ENCODE measurements at places on chromosomes 3 and 15. TPM values are rescaled to one million over a fixed set of nuclear protein-coding genes. Genes with fewer than 3 reads are reported as not detected.

The POTEB3 gene
- total RNA-seq, result not detected

The CCR5 gene
- 7.2 TPM for total RNA-seq

The ZNF860 gene
- 0.66 TPM for total RNA-seq

The UROC1 gene
- not detected for total RNA-seq

The NEO1 gene
- 4.7 TPM for total RNA-seq

The UBA5 gene
- 57.9 TPM for total RNA-seq

The CLDN16 gene
- total RNA-seq, result not detected

The RBM6 gene
- 74.2 TPM for total RNA-seq

The ATP13A5 gene
- not detected for total RNA-seq

The LRRN1 gene
- 0.19 TPM for total RNA-seq

The CHL1 gene
- not detected for total RNA-seq

The ERICH6 gene
- not detected for total RNA-seq

The CMTM8 gene
- 6.3 TPM for total RNA-seq

The PIF1 gene
- total RNA-seq, result 2.2 TPM

The CHRFAM7A gene
- total RNA-seq, result not detected

- DNase-seq, result no peak
Measured at GRCh38 chr15:59543721-59544547, 67.6 kb upstream of the GCNT3 start.

DNA sequence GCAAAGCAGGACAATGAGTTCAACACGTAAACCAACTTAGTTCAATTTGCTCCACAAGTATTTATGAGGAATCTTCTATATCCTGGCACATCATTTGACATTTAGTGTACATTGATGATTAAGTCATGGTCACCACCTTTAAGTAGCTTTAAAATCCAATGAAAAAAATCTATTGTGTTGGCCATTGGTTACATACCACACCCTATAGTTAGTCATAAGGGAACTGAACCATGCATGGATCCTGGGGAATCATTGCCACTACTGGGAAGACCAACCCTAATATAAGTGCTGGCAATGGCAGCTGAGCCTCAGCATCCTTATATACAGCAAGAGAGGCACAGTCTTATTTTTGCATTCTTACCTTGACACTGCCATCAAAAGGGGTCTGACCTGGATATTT is 502.5 kb downstream of the MECOM start:
- no peak for DNase-seq

GRCh38 chr15:33148129-33148751 is 46.3 kb downstream of the FMN1 start:
- no peak for DNase-seq

- DNase-seq, result no peak
Measured at GRCh38 chr15:50340416-50340815, 14.6 kb downstream of the GABPB1 start.

GRCh38 chr15:85463276-85463892 is 83.0 kb downstream of the AKAP13 start:
- no peak for DNase-seq

- no peak for DNase-seq
Measured at GRCh38 chr15:34252545-34252944, 27.7 kb downstream of the EMC4 start.

DNA sequence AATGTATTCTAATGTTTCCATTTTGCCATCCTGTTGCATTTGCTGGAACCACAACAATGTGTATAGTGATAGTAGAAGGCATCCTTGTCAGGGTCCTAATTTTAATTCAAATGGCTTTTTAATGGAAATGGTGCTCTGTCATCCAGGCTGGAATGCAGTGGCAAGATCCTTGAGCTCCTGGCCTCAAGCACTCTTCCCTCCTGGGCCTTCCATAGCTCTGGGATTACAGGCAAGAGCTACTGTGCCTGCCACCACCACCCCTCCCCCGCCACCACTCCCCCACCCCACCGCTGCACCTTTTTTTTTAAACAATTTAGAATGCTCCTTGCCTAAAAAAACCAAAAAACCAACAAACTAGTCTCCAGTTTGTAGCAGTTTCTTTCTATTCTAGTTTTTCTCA is 15.2 kb upstream of the IQCF6 start:
- no peak for DNase-seq

DNA sequence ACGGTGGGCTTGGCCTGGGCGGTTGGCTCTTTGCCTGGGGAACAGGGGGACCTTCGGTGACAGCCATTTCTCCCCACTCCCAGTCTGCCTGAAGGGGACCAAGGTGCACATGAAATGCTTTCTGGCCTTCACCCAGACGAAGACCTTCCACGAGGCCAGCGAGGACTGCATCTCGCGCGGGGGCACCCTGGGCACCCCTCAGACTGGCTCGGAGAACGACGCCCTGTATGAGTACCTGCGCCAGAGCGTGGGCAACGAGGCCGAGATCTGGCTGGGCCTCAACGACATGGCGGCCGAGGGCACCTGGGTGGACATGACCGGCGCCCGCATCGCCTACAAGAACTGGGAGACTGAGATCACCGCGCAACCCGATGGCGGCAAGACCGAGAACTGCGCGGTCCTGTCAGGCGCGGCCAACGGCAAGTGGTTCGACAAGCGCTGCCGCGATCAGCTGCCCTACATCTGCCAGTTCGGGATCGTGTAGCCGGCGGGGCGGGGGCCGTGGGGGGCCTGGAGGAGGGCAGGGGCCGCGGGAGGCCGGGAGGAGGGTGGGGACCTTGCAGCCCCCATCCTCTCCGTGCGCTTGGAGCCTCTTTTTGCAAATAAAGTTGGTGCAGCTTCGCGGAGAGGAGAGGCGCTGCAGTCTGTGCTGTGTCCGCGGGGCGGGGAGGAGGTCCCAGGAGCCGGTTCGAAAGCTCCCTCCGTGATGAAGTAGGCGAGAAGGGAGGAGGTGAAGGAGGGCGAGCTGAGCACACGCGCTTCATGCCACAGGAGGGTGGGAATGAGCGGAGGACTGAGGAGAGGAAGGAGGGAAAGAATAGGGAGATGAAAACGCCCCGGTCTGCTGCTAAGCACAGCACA is 9.6 kb downstream of the CLEC3B start:
- DNase-seq, result peak; percentile 11

DNA sequence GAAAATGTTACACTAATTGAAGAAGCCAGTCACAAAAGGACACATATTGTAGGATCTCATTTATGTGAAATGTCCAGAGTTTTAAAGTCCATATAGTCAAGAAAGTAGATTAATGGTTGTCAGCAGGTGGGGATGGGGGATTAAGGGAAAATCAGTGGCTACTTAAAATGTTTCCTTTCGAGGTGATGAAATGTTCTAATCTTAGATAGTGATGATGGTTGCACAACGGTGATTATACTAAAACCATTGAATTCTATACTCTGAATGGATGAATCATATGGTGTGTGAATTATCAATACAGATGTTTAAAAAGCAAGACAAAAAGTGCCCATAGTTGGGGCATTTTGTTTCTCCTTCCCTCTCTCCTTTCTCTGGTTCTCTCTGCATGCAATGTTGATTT is 164.6 kb downstream of the ATG7 start:
- no peak for DNase-seq

DNA sequence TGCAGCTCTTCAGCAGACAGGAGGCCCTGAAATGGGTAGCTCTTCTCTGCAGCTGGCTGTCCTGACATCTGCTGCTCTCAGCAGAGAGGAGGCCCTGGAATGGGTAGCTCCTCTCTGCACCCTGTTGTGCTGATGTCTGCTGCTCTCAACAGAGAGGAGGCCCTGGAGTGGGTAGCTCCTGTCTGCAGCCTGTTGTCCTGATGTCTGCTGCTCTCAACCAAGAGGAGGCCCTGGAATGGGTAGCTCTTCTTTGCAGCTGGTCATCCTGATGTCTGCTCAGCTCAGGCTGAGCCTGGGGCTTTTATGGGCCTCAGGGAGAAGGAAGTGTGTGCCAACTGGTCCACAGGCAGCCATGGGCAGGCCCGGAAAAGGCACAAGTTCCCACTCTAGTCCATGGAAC is 66.6 kb downstream of the PIK3CB start:
- DNase-seq, result no peak

DNA sequence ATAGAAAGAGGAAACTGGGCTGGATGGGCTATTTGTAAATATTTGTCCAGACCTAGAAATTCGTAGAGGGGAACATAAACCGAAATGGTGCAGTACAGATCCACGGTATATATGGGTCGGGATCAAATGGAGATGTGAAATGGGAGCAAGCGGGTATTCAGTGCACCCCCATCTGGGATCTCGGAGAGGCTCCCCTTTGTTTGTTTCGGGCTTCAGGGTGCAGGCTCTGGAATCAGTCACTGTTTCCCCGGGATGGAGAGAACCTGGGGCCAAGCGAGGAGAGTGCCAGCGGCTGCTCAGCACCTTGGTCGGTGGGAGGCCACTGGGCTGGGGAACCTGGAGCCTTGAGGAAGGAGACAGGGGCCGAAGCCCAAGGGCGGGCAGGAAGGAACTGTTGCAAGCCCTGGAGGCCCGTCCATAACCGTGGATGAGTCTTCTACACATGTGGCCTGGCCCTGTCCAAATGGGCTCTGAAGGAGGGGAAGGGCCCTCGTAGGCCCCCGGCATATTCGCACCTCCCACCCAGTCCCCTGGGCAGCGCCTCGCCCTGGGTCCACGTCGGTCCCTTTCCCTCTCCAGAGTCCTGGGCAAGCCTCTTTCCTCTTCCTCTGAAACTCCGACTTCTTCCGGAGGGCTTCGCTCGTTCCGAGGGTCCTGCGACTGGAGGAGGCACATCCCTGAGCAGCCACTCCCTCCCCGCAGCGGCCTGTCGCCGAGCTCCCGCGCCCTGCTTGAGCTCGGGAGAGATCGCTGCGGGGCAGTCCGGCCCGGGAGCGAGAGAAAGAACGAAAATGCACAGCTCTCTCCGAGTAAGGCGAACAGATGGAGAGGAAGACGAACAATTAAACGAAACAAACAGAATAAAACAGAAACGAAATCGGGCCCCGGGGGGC is 3.0 kb downstream of the ISL2 start:
- DNase-seq, result no peak

DNA sequence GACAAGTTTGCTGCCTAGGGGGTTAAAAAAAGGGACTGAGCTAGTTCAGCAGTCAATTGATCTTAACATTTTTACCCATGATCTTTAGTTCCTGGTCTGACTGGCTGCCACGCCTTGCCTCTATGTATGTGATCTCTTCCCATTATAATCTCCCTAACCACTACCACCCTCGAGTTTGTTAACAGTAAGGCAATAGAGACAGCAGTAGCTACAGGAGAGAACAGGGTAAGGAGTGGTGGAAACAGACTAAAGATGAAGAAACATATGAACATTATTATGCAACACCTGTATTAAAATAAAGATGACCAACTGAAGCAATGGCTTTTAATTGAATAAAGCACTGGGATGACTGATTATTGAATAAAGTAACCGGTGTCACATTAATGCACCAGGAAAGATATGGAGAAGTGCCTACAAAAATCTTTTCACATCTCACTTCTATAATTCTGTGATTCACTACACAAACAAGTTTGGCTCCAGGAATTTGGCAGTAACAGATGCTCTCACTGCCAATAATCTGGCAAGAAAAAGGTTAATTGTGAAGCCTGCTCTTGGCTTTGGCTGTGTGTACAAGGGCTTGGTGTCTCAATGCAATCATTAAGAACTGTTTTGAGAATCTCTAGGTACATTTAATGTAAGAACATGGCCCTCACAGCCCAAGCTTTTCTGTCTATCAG is 95.7 kb downstream of the HHLA2 start:
- DNase-seq, result no peak

DNA sequence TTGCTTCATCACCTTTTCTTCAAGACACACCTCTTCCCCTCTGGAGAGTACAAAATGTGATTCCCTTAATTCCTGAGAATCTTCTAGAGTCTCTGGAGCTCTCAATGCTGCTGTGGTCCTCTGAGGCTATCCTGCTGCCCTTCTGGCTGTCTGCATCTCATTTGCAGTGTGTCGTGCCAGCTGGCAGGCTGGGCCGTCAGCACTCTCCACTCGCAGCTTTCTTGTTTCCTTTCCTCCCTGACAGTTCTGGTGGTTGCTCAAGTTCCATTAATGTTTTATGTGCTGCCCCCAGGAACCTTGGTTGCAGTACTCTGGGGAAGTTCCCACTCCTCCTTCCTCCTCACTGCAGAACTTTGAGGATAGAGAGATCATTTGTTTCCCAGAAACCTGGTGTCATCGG is 210.8 kb upstream of the ROPN1 start:
- no peak for DNase-seq

DNA sequence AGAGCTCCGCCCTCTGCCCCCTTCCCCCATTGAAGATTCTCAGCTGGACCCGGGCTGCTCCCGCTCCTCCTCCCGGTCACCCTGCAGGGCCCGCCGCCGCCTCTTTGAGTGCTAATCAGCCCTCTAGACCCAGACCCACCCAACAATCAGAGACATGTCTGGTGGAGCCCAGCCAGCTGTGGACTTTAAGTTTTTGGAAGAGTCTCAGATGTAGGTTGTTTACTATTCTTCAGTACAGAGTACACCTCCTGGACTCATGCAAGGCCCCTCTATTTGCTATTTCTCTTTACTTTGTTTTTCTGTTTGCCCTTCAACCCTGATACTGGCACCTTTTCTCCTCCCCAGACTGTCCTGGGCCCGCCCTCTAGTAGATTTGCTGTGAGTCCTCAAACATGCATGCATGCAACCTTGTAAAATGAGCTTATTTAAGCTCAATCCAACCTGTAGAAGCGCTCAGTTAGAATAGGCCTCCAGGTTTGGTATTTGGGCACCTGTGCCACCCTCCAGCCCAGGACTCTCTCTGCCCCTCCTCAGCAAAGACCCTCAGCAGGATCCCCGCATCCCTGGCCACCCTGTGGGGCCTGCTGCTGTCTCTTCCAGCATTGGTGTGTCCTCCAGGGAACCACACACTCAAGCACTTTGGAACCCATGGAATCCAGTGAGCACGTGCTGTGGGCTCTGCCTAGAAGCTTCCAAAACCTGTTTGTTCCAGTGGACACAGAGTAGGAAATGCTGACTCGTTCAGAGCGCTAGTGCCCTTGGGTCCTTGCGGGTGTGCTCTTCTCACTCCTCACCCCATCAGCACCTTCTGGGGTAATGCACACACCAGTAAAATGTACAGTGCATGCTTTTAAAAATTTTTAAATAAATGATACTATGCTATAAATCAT is 4.6 kb downstream of the PRR23E start:
- DNase-seq, result no peak

- no peak for DNase-seq
Measured at GRCh38 chr3:39755100-39755499, 54.3 kb upstream of the MYRIP start.

- no peak for DNase-seq
Measured at GRCh38 chr3:104436506-104436905, 930.2 kb upstream of the ALCAM start.

- no peak for DNase-seq
Measured at GRCh38 chr3:15290736-15291135, 41.6 kb downstream of the SH3BP5 start.

GRCh38 chr3:10725846-10726245 is 90.2 kb upstream of the SLC6A11 start:
- no peak for DNase-seq

GRCh38 chr3:114846252-114846651 is 300.8 kb downstream of the ZBTB20 start:
- no peak for DNase-seq

- no peak for DNase-seq
Measured at GRCh38 chr15:36252146-36252711, 327.2 kb upstream of the CDIN1 start.

DNA sequence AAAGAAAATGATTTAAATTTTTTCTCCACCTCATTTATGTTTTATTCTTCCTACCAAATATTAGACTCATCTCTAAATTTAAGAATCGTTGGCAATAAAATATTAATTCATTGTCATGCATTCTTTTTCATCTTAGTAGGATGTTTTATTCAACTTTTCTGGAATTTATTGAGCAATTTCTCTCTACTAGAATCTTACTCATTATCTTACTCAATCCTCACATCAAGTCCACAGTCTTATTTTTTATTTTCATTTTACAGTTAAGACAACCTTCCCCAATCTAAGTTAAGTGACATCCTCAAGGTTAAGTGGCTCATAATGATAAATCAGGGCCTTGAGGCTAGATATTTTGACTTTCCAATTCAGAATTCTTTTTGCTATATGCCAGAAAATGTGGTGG is 15.9 kb upstream of the ALDH1A2 start:
- no peak for DNase-seq
